ENCODE measurements at places on chromosomes 4 and X.
A peak's percentile ranks its signal among the peaks of the same experiment; 100 is the strongest.

DNA sequence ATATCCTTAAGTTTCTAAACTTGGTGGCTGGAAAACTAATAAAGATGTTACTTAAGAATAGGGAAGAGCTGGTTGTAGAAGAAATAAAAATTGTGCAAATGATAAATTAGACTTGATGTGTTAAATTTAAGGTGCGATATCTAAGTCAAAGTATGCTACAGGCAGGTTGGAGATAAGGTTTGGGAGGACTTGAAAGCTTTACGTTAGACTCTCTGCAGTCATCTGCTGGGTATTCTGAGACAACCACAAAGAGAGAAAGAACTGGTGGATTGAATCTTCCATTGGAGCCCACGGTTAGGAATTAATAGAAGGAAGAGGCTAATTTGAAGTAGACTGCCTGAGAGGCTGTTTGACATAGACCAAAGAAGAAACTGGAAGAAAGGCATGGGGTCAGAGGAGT, 7.9 kb downstream of the SMAD1 start:
- no peak for DNase-seq

- DNase-seq, result no peak
Measured at GRCh38 chr4:6013564-6013963, 4.7 kb downstream of the C4orf50 start.

GRCh38 chrX:110210417-110211139, 107.3 kb downstream of the AMMECR1 start:
- peak; percentile 76 for DNase-seq

GRCh38 chrX:54821310-54821709, 13.8 kb downstream of the MAGED2 start:
- DNase-seq, result no peak

- DNase-seq, result peak; percentile 80
Measured at GRCh38 chr4:123587983-123588494, 191.4 kb downstream of the SPRY1 start.

GRCh38 chrX:149757206-149758067, 16.4 kb upstream of the HSFX1 start:
- DNase-seq, result no peak

DNA sequence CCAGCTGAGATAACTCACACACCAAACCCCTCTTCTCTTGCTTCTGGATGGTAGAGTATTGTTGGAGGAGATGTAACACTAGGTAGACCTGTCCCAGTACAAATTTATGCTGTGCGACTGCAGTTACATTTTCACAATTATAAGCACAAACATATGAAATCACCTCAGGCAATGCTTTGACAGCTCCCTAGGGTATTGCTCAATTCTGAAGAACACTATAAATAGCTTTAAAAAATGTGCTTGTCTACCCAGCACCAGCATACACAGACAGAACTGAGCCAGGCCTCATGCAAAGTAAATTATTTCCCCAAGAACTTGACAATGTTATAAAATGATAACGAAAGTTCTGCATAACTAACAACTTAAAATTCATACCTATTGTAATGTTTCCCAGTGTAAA, 1999.1 kb upstream of the ADGRL3 start:
- no peak for DNase-seq

DNA sequence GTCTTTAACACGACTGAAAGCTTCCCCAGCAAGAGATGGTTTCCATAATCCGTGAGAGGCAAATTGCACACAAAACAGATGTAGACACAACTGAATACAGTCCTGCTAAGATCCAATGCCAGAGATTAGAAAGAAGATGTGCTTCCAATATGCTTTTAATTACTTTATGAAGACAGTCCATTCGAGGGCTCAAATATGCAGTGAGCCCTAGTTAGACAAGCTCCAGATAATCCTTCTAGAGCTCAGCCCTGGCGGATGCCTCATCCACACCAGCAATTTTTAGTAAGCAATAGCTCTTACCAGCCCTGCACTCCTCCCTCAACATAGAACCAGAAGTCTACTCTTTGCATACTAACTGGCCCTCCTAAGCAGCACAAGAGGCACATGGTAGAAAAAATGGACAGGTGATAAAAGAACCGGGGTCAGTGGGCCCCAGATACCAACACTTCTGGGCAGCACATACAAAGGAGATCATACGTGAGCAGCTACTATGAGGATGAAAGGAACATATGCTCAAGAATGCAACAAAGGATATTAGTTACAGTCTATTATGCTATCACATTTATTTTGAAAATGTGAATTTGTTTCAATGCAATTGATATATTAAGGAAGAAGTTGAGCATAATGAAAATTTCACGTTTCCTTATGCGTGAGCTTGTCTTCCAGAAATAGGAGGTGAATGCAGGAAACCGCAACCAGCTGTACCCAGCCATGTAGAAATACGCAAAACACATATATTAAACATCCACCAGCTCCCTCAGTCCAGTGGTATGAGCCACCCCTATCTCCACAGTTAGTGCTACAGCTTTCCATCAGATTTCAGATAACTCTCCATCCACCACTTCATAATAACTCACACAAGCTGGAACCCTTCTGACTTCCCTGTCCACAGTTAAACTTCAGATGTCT, 34.3 kb downstream of the GPC4 start:
- DNase-seq, result no peak

DNA sequence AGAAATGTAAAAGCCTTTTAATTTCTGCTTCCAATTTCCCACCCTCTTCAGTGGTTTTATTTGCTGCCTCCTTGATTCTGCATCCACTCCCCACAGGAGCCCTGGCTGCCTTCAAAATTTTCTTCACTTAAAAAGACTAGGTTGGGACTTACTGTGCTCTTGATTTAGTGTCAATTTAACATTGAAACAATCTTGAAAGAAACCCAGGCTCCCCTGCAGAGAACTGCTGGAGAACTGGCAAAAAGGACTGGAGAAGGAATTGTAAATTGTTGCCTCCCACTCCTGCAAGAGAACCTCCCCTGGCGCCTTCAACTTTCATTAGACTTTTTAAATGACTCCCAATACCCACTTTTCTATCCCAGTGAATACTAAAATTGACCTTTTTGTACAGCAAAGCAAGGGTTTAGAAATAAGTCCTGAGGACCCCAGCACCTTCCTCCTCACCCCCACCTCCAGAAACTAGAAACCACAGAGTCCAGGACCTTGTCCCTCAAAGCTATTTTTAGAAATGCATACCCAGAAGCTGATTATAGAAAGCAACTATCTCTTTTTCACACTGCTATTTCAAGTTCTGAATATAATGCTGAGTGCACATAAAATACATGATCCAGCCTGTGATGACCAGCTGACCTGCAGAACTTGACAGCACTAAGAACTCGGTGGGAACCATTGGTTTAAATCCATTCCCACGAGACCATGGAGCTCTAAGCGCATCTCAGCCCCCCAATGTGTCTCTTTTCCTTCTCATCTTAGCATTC, 155.5 kb downstream of the INPP4B start:
- DNase-seq, result no peak

GRCh38 chrX:132373610-132374009, 115.2 kb downstream of the MBNL3 start:
- no peak for DNase-seq

DNA sequence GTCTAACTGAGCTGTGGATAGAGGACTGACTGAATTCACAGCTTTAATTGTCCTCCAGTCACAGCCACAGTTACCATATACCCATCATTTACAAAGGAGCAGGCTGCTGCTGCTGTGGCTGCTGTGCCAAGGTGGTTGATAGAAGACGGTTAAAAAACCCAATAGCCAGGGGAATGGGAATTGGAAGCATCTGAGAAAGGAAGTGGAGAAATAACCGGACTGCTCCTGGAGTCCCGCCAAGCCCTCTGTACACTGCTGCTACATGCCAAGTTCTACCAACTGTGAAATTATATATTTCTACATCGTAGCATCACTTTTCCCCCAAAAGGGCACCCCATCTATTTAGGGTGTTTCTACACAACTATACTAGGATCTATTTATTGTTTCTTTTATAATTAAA, 279.7 kb upstream of the ARX start:
- DNase-seq, result no peak
